ENCODE measurements at places on chromosomes 16 and 17.

GRCh38 chr16:84754353-84754856 lies 54.6 kb downstream of the USP10 start:
- peak; percentile 18 for DNase-seq

GRCh38 chr17:48995304-48995973 lies 1.7 kb upstream of the IGF2BP1 start:
- DNase-seq, result no peak

- DNase-seq, result no peak
Observed at GRCh38 chr16:59212492-59213024, 478.4 kb upstream of the GOT2 start.

- DNase-seq, result no peak
Observed at GRCh38 chr17:75754378-75755204, 10.4 kb downstream of the GALK1 start.

GRCh38 chr16:6864671-6865070 lies 468.0 kb upstream of the RBFOX1 start:
- no peak for DNase-seq

DNA sequence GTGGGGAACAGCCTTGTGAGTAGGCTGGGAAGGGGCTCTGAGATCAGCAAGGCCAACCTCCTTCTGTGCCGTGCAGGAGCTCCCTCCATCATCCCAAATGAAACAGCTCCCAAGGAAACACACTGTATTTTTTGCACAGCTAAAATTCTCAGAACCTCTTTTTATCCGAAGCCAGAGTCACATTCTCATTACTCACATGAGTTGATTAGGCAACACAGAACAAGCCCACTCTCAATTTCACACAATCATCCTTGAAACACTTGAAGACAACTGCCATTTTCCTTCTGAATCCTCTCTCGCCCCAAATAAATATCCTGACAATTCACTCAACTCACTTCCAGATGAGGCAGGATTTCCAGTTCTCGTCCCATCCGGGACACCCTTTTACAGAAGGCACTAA lies 66.1 kb downstream of the MYO18A start:
- no peak for DNase-seq

- no peak for DNase-seq
Observed at GRCh38 chr17:50199211-50199802, 2.1 kb downstream of the COL1A1 start.

DNA sequence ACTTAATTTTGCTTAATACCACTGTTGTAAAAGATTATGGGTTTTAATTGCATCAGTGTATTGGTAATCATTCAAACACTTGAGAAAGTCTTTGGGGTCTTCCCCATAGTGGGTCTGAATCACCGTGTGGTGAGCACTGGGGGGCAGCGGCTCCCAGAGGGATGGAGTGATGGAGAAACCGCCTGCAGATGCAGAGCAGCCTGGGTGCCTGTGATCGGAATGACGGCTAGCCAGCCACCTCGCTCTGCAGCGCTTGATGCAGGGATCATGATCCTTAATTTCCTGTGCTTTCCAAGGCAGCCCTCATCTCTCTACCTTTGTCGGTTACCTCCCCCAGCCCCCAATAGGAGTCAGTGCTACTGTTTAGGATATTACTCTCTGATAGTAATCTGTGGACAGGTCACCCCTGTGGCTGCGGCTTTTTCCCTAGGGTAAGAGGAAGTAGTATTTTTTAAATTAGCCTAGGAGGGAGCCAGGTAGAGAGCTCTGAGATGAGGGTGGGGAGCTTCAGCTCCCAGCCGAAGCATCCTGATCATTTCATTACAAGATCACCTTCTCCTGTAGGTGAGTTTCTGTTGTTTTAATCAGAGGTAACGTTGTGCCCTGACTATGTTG lies 135.6 kb downstream of the MSI2 start:
- DNase-seq, result no peak

DNA sequence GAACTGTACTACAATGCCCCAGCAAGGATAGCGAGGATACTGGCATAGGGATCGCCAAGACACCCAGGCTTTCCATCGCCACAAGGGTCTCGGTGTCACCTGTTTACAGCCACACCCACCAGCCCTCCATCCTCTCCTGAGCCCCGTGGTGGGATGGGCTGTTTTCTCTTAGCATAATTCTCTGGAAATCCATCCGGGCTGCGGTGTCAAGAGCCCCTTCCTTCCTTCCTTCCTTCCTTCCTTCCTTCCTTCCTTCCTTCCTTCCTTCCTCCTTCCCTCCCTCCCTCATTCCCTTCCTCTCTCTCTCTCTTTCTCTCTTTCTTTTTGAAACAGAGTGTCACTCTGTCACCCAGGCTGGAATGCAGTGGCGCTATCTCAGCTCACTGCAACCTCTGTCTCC lies 36.0 kb upstream of the BAHCC1 start:
- no peak for DNase-seq

DNA sequence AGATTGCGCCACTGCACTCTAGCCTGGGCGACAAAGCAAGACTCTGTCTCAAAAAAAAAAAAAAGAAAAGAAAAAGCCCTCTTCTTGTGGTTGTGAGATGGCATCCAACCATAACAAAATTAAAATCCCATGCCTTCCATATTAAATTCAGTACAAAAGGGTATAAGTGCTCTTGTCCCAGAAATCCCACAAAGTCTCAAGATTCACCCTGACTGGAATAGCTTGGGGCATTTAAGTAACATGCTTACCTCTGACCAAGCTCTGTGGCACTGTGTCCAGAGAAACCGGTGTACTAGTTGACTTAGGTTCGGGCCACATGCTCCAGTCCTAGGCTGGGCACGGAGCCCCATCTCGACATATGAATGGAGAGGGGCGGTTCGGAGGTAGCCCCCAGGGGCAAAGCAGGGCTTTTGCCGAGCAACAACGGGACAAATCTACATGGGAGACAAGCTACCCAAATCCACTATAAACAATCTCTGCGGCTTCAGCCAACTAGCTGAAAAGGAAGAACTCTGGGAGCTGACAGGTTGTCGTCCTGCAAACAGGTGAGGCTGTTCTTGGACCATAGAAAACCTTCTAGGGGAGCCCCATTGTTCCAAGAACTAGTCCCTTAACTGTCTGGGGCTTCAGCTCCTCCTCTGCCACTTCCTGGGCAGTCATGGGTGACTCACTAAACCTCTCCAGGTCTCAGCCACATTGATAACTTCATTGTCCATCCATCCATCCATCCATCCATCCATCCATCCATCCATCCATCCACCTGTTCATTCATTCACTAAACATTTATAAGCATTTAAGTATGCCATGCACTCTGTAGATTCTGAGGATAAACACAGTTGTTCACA lies 10.3 kb upstream of the IL4R start:
- no peak for DNase-seq

- DNase-seq, result no peak
Observed at GRCh38 chr17:3870871-3871306, 22.0 kb downstream of the CAMKK1 start.

DNA sequence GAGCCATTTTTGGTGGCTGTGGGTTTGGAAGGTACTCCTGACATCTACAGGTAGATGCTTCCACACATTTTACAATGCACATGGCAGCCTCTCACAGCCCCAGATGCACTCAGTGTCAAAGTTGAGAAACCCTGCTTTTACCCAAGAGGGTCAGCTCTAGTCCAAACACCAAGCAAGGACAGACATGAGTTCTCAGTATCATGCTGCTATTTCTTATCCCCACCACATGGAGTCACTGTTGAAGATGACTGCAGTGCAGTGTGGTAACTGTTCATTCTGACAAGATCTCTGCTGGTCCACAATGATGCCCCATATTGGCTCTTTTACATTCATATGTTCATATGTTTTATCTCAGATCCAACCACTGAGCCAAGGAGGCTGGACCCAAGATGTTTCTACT lies 50.5 kb upstream of the SALL1 start:
- no peak for DNase-seq

GRCh38 chr16:88766975-88767374 lies 18.0 kb downstream of the PIEZO1 start:
- no peak for DNase-seq

DNA sequence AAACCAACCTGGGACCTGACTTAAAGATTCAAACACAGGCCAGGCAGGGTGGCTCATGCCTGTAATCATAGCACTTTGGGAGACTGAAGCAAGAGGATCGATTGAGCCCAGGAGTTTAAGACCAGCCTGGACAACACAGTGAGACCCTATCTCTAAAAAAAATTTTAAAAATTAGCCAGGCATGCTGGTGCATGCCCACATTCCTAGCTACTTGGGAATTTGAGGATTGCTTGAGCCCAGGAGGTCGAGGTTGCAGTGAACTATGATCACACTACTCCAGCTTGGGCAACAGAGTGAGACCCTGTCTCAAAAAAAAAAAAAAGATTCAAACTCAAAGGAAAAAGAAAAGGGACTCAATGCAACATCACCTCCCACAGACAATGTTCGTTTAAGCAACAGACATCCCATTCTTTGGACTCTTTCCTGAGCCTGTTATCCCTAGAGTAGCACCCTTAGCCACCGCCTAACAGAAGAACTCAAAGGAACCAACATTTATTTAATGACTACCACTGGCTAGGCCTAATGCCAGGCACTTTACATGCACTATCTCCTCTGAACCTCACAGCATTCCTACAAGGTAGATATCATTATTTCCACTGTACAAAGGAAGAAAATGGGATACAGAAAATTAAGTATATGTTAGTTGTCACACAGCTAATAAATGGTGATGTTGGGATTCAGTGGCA lies 12.7 kb downstream of the MYO18A start:
- DNase-seq, result no peak
